ENCODE measurements at places on chromosomes 4 and X.

- DNase-seq: peak; percentile 24
These were observed 92.7 kb downstream of the CBLL2 start for GRCh38 chrX:22365460-22365859.

GRCh38 chr4:4837316-4837715, 22.1 kb upstream of the MSX1 start:
- no peak for DNase-seq

DNA sequence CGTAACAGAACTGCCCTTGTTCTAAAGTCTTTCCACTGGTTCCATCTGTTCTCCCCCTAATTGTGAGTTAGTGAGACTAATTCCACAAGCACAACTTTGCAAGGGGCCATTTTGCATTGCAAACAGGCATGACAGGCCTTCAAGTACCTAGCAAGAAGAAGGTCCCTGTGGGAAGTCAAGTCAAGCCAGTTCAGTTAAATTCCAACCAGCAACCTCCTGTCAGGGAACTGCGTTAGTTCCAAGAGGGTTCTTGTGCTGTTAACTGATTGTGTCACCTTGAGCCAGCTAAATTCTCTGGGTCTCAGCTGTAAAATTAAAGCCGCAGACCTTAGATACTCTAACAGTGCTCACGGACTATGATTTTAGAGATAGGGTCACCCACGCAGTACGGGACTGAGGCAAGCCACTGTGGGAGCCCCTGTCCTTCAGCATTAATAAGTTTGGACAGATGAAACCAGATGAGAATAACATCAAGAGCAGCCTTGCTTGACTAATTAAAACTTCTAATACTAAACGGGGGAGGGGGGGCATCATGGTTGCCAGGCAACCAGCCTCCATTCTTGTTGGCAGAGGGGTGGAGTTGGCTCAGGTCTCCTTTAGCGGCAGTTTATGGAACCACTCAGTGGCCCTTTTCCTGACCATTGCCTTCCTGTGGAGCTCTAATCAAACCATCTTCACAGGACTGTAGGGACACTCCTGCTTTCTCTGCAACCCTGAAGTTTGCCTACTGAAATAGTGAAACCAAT, 24.1 kb upstream of the TMEM150C start:
- no peak for DNase-seq

- DNase-seq: no peak
These were observed 41.9 kb upstream of the PDHA2 start for GRCh38 chr4:95798003-95798402.

GRCh38 chr4:184649971-184650855, 675 bp downstream of the PRIMPOL start:
- DNase-seq: peak; percentile 26

DNA sequence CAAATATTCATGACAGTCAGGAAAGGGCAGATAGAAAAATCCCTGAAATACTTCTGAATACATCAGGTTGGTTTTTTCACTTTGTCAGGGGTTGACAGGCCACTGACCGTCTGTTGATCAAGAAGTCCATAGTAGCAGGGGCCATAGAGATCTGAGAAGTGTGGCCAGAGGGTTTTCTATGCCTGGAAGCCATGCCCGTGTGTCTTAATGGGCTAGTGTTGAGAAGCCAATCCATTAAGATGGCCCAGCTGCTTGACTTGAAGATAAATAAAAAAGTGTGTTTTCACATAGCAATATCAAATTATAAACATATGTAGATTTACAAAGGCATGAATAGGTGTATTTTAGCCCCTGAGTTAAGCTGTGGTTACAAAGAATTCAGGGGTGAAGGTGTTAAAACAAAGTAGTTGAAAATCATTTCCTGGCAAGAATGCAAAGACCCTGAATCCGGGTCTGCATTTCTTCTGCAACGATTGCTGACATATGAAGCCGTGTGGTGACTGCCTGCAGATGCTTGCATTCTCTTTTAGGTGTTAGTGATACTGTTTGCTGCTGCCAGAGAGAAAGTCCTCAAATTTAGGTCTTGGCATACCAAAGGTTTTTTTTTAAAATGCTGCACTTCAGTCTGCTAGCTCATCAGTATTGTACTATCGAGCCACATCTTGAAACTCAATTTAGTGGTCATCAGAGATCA, 9.3 kb upstream of the LIMCH1 start:
- no peak for DNase-seq

- no peak for DNase-seq
These were observed 23.6 kb downstream of the ANTXR2 start for GRCh38 chr4:80049402-80049801.

DNA sequence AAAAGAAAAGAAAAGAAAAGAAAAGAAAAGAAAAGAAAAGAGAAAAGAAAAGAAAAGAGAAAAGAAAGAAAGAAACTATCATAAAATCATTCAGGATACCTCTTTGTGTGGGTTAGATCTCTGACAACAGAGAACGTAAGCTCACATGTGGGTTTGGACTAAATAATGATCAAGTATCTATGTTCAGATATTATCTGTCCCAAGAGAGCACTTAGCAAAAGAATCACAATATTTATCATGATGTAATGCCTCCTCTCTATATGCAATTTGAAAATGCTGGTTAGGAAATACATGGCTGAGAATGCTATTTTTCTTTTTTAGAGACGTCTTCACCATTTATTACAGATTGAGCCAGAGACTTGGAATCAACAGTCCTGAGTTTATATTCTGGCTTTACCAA, 191.3 kb downstream of the KCNIP4 start:
- DNase-seq: no peak

DNA sequence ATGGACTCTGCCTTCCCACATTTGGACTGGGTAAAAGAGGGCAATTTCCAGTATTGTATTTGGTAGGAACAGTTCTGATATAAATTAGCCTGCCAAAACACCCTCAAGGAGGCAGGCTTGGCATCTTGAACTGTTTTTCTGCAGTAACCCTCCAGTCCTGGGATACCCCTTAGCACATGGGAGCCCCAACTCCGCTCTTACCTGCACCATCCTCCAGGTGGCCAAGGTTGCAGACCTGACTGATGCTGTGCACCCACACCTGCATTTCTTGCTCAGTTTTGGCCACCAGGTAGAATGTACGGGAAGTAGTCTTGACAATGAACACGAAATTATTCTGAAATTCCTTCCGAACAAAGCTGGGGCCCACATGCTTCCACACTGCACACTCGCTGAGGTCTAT, 35.1 kb downstream of the GAB3 start:
- no peak for DNase-seq

- no peak for DNase-seq
These were observed 132.2 kb downstream of the AFAP1 start for GRCh38 chr4:7807351-7807921.

- DNase-seq: no peak
These were observed 89.7 kb downstream of the COL4A6 start for GRCh38 chrX:108348525-108348924.

DNA sequence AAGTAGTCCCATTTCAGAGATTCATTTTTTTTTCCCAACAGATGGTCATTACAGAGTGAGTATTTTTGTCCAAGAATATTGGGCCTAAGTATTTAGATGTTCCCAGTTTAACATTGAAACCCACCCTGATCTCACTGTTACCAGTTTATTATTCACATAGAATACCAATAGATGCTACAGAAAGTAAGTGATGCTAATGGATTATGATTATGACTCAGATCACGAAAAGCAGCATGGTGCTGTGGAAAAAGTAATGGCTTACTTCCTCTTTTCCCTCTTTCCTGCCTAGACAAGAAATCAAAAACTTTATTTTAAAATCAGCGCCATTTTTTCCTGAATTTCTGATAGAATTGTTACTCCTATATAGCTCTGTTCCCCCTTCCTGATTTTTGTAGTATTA, 51.9 kb downstream of the GSPT2 start:
- DNase-seq: no peak

- DNase-seq: no peak
These were observed 32.1 kb downstream of the XK start for GRCh38 chrX:37717708-37718107.

GRCh38 chrX:48695534-48695896, 1.0 kb upstream of the SUV39H1 start:
- DNase-seq: no peak

GRCh38 chr4:152462047-152462446, 73.8 kb downstream of the FBXW7 start:
- no peak for DNase-seq

DNA sequence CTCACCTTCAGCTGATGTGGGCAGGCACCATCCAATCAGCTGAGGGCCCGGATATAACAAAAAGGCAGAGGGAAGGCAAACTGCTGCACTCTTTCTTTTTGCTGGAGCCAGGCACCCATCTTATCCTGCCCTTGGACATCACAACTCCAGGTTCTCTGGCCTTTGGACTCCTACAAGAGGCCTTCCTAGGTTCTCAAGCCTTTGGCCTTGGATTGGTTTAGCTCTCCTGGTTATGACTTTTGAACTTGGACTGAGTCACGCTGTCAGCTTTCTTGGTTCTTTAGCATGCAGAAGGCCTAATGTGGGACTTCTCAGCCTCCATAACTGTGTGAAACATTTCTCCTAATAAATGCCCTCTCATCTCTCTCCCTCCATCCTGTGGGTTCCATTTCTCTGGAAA, 23.0 kb upstream of the N4BP2 start:
- DNase-seq: no peak

GRCh38 chr4:103012060-103012459, 7.4 kb downstream of the SLC9B1 start:
- DNase-seq: peak; percentile 44

GRCh38 chr4:11415409-11416070, 13.2 kb downstream of the HS3ST1 start:
- no peak for DNase-seq

DNA sequence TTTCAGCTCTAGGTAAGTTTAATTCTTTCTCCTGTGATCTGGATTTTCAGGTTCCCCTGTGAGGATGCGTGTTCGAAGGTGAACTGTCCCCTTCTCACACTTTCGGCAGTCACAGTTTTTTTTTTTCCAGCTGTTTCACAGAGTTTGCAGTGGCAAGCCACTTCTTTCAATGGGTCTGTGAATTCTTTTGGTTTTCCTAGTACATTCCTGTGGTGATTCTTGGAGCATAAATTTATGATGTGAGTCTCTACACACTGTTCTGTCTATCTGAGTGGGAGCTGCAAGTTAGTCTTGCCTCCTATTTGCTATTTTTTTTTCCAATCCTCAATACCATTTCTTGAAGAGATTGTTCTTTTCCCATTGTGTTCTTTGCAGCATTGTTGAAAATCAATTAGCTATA, 595.5 kb downstream of the RAPGEF2 start:
- DNase-seq: no peak

GRCh38 chrX:3256868-3257267, 89.6 kb downstream of the MXRA5 start:
- no peak for DNase-seq

DNA sequence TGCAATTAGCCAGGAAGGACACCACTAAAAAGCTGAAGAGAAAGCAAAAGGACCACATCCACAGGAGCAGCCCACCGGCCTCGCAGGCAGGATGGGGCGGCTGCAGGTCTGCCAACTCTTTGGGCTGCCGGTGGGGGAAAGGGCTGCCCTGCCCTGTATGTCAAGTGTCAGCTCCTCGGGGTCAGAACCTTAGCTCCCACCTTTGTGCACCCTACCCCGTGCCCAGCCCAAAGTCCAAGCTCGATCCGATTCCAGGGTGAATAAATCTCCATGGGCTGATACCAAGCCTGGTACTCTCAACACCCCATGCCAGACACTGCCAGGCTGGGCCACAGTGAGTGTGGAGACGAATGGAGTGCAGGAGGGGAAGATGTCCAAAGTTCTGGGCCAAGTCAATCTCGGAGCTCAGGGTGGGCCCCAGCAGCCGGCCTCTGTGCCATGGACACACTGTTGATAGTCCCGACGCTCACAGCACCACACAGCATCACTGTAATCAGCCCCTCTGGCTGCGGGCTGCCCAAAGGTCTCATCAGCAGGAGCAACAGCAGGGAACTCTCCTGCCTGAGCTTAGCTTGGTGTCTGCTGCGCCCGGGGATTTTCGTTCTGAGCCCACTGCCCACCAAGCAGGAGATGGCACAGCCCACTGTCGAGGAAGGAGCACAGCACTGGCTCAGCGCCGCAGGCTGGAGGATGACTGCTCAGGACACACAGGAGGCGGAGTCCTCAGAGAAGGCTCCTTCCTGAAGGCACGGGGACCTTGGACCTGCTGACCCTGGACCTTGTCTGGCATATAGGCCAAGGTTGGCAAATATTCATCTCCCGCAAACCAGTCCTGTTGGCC, 84.4 kb downstream of the JAKMIP1 start:
- no peak for DNase-seq

DNA sequence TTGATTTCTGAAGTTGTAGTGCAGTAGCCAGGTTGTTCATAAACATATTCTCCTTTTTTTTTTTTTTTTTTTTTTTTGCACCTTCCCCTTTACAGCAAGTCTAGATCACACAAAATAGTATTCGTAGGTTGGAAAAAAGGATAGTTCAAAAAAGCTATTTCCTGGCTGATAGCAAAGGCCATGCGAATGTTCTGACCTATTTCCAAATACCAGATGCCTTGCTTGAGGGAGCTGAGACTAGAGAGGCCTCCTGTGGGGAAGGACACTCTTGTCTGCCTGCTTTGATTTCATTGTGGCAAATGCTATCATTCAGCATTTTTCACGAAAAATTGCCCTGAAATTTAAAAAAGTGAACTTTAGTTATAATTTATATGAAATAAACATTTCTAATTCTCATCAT, 111.4 kb downstream of the MAD2L1 start:
- no peak for DNase-seq

- no peak for DNase-seq
These were observed 22.7 kb downstream of the JADE1 start for GRCh38 chr4:128832243-128832625.

- DNase-seq: no peak
These were observed 644.2 kb downstream of the FSTL5 start for GRCh38 chr4:161519611-161520010.

DNA sequence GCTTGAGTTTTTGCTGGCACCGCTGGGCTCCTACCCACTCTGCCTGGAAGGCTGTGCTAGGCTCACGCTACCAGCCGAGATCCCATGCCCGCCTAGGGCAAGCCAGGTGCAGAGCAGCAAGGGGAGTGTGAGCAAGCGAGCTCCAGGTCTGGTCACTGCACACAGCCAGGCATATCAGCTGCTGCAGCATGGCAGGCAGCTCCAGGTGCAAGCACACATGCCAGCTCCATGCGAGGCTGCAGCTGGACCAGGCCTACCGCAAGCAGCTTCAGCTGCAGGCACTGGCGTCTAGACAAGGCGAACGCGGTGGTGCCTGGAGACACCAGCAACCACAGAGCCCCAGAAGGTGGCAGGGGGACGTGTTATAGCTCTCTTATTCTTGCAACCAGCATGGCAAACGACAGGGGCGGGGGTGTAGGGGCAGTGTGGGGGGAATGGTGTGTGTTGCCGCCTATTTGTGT, 614.7 kb upstream of the EPHA5 start:
- DNase-seq: no peak

- no peak for DNase-seq
These were observed 20.4 kb upstream of the DCTD start for GRCh38 chr4:182937268-182938204.

Measured in GM04504 (cell line).